ENCODE measurements at places on chromosomes 5 and 9.

DNA sequence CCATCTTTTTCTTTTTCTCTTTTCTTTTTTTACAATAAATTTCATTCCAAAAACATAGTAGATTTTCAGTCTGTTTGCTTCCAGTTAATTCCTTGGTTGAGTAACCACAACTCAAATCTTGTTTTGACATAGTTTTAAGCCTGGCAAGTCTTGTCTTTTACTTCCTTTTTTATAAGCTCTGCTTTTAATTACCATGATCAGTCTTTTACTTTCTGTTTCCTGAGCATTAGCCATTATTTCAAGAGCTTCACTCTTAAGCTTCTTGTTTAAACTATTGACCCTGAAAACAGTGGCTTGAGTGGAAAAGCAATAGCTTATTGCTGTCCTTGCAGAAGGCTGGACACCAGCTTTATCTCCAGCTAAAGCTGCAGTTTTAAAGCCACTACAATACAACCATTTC is 1363.3 kb downstream of the MAT2B start:
- DNase-seq, result no peak

GRCh38 chr5:127024821-127025220 is 5.5 kb downstream of the MARCHF3 start:
- no peak for DNase-seq

DNA sequence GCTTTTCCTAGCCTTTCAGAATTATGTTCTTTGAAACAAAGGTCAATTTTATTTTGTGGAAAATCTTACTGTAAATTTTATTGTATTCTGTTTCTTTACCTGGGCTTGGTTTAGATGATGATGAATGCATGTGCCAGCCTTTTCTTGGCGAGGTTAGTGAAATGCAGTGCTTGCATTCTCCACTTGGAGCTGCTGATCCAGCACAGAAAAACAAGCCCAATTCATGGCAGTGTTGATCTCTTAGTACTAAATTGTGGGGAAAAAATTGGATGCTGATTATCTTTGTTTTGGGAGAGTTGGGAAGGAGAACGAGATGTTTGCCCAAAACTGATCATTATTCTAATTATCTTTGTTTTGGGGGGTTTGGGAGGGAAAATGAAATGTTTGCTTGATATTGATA is 3.7 kb downstream of the HABP4 start:
- DNase-seq, result no peak

DNA sequence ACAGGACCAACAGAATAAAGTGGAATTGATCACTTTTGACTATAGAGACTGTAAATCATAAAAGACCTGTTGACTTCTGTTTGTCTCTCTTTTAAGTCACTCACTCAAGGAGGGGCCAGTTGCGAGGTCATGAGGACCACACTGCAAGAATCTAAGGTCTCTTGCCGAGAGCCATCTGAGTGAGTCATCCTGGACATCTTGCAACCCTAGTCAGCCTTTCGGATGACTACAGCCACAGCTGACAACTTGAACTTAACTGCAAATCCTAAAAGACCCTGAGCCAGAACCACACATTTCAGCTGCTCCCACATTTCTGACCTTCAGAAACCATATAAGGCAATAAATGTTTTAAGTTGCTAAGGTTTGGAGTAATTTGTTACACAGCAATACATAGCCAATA is 129.7 kb upstream of the RAD23B start:
- DNase-seq, result no peak

GRCh38 chr5:173733425-173733824 is 117.0 kb upstream of the BOD1 start:
- DNase-seq, result no peak

DNA sequence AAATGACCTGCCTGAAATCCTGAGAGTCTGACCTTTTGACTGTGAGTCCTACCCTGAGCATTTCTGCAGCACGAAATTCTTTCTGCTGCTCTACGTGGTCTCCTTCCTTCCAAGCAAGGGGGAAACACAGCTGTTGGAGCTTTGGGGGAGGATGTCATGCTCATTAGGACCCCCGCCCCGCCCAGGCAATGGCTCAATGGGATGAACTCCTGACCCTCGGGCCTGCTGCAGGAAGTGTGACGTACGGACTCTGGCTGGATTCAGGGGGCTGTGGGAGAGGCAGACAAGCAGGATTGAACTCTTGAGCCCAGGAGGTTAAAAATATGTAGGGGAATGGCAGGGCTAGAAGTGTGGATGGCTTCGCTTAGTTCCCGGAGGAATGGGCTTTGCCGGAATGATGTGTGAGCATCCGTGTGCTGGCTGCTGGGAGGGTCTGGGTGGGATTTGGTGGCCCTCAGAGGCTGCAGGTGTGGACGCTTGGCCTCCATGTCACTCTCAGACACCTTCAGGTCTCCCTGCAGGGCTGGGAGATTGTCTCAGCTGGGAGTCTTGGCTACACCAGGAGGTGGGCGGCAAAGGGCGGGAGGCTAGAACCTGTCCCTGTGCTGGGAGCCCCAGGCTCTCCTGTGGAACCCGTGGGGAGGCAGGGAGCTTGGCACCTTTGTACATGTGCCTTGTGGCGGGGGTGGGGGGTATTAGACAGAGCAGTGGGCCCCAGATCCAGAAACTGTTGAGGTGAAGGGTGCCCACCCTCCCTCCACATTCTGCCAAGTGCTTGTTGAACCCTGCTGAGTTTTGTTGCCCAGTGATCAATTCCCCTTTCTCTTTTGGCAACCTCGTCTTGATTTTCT is 26.3 kb downstream of the STC2 start:
- no peak for DNase-seq

DNA sequence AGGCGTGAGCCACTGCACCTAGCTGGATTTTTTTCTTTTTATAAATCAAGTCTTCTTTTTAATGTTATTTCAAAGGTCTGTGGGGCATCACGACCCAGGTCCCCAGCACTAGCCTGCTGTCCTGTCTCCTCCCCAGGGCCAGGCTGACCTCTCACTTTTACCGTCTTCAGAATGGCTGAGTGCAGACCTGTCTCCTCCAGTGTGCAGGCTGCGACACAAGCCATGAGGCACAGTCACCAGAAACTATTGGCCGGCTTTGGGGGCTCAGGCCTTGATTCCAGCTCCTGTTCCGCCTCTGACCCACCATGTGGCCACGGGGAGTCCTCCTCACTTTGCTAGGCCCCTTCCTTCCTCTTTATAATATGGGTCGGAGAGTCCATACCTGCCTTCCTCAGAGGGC is 46.6 kb upstream of the NEURL1B start:
- DNase-seq, result no peak

DNA sequence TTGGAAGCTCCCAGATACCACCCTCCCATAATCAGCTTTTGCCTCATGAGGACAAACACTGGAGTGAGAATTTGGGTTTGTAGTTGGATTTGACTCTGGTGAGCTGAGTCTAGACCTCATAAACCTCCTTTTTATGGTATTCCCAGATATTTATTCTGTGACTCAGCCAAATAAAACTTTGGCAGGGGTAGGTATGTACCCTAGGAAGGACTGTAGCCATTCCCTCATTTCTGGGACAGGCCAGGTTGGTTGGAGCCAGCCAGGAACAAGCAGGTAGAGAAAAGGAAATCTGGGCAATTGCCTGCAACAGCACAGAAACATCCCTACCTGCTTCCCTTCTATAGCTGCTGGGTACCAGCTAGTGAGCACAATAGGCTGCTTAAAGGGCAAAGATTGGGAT is 19.4 kb downstream of the ENHO start:
- DNase-seq, result no peak

- DNase-seq, result no peak
These were observed 22.8 kb upstream of the FOXB2 start for GRCh38 chr9:76996700-76997099.

GRCh38 chr5:133757396-133757945 is 145.1 kb upstream of the FSTL4 start:
- DNase-seq, result no peak

DNA sequence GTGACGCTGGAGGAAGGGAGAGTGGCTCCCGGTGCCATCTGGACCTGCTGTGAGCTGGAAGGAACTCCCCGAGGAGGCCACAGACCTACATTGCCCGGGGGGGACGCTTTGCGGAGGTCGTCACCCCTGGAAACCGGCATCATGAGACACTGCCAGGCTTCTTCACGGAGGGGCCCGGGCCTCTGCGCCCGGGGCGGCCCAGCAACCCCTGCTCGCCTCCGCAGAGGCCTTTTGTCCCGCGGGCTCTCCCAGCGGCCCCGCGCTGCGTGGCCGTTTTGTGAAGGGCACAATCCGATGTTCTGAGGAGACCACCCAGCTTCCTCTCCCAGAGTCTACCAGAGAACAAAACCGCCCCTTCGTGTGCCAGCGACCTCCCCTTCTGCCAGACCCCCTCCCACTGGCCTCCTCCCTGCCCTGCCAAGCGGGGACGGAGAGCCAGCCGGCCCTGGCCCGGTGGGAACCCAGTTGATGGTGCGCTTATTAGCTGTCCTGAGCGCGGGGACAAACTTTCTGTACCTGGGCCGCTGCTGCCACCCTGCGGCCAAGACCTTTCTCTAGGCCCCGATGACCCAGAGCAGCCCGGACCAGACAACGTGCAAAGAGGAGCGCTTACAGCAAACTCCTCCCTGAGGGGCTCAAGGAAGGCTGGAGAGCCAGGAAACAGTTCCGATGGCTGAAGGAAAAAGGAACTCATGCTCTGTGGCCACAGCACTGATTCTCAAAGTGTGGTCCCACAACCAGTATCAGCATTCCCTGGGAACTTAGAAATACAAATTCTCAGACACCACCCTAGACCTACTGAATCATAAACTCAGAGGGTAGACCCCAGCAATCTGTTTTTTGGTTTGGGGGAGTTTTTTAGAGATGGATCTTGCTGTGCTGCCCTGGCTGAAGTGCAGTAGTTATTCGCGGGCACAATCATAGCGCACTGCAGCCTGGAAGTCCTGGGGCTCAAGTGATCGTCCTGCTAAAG is 86.7 kb downstream of the SLC1A3 start:
- peak; percentile 49 for DNase-seq

DNA sequence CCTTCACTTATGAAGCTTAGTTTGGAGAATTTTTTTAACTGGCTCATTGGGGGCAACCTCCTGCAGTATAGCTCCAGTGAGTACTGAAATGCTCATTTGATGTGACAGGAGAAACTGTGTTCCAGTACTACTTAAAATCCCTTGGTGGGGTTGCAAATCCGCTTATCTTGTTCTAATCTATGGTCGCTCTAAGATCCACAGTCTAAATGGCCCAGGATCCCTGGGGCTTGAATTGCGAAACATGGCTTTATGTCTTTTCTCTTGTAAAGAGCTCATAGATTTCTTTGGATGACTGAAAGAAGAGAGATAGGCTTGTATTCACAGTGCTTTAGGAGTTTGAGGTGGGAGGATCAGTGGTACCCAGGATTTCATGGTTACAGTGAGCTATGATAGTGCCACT is 52.7 kb downstream of the ADAMTSL1 start:
- no peak for DNase-seq

Measured in CD4-positive, alpha-beta T cell treated with Interferon gamma for 1 hour (primary cell).